ENCODE measurements at places on chromosomes 11 and 22.

- no peak for DNase-seq
These were observed 3.9 kb downstream of the CDC42EP1 start for GRCh38 chr22:37564111-37564711.

DNA sequence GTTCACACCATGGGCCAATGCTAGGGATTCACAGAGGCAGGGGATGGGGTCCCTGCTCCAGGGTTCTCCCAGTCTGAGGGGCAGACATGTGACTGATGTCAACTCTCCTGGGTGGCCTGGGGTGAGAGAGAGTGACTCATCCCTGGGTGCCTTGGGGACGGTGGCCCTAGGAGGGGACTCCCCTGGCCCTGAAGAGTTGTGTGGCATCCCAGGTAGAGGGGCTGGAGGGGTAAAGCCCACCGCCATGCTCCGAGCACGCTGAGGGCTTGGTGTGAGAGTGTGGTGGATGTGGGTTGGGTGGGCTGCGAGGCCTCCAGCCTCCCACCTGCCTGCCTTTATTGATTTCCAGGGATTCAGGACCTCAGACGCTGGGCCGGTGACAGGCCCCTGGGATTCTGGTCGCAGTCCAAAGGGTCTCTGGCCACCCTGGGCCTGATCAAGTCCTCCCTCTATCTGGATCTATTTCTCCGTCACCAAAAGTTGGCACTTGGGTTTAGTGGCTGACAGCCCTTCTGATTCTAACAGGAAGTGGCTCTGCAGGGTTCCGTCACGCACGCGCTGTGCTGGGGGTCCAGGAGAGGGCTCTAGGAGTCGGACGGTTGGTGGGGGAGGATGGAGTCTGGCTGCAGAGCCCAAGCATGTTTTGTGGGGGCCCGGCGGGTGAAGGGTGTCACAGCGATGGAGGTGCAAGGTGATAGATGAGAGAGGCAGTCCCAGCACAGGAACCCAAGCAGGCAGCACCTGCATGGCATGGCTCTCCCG is 27.3 kb upstream of the WNT7B start:
- no peak for DNase-seq

DNA sequence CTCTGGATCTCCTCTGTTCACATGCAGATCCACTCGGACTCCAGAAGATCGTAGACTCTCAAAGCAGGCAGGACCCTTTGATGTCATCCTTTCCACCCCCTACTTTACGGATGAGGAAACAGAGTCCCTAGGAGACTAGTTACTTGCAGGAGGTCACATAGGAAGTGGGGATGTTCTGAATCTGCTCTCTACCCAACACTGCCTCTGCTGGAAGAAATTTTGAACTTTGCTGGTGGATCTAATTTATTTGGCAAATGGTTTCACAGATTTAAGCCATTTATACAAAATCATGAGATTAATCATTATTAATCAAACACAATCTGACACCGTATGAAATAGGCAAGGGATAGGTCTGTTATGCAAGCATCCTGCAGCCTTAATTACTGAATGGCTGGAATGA is 55.0 kb upstream of the USP47 start:
- DNase-seq = no peak

DNA sequence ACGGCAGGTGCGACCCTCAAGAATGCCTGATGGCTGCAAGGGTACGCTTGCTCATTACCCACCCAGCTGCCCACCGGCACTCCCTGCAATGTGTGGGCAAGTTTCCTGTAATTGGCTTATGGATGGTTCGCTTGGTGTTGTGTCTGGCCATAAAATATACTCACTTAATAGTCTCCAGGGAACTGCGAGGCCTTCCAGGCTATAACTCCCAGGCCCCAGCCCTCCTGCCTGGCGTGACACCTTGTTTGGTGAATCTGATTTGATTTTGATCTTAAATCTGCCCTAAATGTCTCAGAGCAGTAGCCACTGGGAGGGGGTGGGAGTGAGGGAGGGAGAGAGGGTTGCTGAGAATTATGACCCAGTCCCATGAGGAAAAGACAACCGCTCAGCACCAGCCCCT is 572.2 kb downstream of the BUD13 start:
- DNase-seq = no peak

DNA sequence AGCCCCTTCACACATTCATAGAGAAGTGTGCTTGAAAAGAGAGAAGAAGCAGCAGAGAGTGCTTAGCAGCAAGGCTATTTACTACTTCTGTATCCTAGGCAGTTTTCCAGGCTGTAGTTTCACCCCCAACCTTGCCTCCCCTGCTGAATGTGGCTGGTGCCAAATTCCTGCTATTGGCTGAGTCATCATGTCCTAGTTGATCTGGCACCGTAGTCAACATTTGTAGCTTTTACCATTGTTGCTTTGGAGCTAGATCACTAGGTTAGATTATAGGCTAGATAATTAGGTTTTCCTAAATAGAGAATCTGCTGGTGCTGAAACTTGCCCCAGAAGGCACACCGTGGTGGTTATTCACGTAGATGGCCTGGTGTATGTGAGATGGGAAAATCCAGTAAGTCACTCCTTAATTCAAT is 32.7 kb downstream of the ARHGAP42 start:
- DNase-seq = peak; percentile 66

- no peak for DNase-seq
These were observed 114.9 kb downstream of the C11orf91 start for GRCh38 chr11:33585586-33586209.

Data from stomach (tissue), 19 donors.